CD4-positive, alpha-beta T cell treated with Interleukin-1 beta for 1 hour (primary cell): ENCODE measurements at places on chromosomes 7 and 10.

DNA sequence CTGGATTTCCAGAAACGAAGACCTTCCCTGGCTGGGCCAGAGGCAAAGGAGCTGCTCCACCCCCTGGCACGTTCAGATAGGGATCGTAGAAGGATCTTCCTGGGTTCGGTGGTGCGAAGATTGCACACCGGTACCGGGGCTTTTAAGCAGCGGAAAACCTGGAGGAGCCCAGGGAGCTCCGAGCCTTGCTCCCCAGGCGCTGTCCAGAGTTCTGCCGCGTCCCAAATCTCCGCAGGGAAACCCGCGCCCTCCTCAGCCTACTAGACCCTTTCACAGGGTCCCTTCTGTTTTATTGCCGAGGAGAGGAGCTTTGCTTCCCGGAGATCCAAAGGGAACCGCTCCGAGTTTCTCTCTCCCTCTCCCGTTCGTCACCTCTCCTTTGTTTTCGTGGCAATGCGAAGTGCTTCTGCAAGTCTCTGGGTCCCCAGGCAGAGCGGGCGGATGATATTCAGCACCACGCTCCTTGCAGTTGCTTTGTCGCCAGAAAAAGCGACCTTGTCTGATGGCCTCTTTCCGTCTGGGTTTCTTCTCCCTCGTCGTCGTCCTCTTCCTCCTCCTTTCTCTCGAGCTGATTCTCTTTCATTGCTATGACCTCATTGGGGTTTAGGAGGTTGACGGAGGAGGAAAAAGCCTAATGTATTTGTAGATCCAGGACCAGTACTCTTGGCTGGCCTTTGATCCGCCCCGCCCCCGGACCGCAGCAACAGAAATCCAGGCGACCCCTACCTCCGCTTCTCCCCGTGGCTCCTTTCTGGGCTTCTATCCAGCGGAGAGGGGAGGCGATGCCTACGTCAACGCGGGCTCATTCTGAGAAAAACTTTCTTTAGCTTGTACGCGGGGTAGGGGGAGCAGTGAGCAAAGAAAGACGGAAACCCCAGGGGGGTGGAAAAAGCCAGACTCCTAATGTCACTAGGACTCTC lies at the start of gene TMEM196:
Gene TMEM196, minus strand, starts transcription at position 777 of the 920 bp plus-strand sequence. CDS start 921 bp downstream, outside the sequence.
- DNase-seq = no peak

- DNase-seq = no peak
Observed at GRCh38 chr10:111440501-111440900, 363.7 kb downstream of the ADRA2A start.

DNA sequence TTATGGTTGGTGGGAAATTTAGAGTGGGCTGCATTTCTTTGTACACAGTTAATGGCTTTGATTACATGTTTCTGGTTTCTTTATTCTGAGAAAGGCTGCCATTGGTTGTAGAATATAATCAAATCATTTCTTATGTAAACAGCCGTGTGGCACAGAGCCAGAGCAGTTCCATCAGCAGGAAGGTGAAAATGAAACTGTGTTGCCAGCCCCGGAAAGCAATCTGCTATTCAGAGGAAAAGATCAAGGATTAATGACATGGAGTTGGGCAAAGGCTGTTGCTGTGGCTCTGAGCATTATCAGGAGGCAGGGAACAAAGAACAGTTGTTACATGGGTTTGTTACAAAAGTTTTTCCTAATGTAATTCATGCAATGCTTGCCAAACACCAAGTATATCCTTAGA lies 74.2 kb upstream of the ZNF716 start:
- DNase-seq = no peak

DNA sequence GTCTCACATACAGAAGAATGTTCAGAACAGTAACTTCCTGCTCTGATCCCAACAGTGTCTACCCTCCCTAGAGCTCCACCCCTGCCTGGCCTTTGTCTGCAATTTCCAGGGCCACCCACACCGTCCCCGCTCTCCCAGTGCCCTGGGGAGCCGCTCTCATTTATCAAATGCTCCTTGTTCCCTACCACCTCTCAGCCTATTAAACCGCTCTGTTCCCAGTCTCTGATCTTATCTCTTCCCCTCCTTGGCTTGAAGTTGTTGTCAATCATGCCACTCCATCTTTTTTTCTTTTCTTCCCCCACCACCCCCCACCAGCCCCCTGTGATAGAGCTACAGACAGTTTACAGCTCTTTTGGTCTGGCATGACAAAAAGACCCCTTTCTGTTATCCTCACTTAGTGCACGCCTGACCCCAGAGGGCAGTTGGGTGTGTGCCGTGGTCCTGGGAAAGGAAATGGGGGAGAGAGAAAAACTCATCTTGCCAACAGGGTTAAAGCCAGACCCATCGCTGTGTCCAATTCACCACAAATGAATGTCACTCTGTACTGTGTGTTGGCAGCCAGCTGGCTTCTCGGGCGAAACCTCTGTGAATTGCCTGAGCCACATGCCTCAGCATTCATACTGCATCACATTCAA lies 28.8 kb upstream of the HECTD2 start:
- DNase-seq = no peak

- no peak for DNase-seq
Observed at GRCh38 chr7:151383638-151384351, 26.0 kb downstream of the WDR86 start.

DNA sequence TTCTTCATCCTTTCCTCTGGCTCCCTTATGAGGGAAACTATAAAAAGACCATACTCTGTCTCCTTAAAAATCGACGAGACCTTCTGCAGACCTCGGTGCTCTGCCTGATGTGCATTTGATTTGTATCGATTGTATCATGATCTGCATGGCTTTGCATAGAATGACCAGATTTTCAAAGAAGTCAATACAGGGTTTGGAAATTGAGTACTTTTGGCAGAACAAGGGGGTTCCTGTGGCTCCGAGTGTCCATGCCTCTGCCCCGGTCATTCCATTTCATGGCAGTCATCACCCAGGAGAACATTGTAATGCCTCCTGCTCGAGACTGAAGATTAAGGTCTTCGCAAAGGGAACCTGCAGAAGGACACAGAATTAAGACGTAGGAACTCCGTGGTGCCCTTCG lies 685 bp downstream of the CASP2 start:
- DNase-seq = no peak

DNA sequence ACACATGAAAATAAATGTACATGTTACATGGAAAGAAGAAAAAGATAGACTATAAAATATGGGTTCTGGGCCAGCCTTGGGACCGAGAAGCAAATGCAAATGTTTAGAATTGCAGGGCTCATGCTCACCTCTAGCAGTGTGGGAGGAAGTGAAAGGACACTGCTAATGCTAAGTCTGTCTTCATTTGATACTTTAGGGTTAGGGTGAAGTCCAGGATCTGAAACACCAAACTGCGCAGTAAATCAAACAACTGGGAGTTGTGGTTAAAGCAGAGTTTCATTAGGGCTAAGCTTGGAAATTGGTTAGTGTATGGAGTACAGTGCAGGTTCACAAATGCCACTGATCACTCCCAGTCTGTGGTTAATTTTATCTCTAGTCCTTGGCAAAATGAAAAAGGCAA lies 73.2 kb upstream of the PDK4 start:
- no peak for DNase-seq

GRCh38 chr10:125094806-125095205 lies 65.6 kb downstream of the CTBP2 start:
- no peak for DNase-seq

GRCh38 chr10:48737886-48738285 lies 53.2 kb downstream of the WDFY4 start:
- no peak for DNase-seq

DNA sequence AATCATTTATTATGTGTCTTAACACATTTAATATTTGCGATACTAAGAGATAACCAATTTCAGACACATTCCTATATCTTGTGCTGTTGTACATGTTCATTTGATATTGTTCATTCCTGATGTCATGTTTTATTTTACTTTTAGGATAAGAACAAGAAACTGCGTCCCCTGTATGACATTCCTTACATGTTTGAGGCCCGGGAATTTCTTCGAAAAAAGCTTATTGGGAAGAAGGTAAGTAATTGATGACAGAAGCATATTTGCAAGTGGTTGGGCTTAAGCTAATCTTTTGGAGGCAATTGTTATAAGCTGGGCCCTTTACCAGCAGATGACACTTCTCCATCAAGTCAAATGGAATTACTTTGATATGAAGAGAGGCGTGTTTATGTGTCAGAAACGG lies 155.3 kb downstream of the SND1 start:
- DNase-seq = no peak

- DNase-seq = no peak
Observed at GRCh38 chr7:28835800-28836199, 122.3 kb downstream of the TRIL start.

GRCh38 chr7:42237811-42238541 lies 967 bp upstream of the GLI3 start:
- no peak for DNase-seq

DNA sequence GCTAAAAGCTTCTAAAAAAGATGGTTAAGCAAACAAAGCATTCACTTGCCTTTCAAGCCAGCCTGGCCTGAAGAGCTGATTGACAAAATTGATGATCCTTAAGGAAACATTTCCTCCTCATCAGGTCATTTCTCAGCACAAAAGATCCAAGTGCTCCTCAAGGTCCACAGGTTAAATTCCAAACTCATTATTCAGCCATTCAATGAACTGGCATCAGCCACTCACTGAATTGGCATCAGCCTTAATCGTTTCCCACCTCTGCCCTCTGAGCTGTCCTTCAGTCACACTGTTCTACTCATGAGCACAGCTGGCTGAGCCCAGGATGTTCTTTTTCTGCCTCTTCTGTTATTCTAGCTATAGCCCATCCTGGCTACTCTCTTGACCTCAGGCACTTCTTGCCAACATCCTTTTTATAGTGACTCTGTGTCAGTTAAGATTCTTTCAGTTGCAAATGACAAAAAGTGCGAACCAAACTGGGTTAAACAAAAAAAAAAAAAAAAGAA lies 147.5 kb downstream of the RAB11FIP2 start:
- DNase-seq = no peak

DNA sequence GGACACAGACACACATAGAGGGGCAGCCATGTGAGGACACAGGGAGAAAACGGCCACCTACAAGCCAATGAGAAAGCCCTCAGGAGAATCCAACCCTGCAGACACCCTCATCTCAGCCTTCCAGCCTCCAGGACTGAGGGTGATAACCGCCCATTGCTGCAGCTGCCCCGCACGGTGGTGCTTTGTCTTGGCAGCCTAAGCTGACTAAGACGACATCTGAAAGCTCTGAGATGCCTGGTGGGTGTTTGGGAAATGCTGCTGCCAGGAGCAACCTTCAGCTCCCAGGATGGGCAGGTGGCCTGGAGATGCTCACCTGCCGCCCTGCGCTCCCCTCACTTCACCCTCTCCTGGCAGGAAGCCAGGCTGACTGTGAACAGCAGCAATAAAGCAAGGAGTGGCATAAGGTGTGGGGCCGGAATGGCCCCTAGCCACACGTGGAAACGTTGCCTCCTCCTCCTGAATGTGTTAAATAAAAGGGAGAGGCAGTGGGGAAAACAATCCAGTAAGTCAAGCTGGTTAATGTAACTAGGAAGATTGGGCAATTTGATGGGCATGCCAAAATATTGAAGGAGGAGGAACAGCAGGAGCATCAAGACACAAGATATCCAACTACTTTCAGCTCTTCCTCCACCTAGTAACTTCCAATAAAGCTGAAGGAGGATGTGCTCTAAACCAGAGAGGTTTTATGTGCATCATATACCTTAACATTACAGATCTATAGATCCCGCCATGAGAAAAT lies 121.5 kb downstream of the TNS3 start:
- no peak for DNase-seq

DNA sequence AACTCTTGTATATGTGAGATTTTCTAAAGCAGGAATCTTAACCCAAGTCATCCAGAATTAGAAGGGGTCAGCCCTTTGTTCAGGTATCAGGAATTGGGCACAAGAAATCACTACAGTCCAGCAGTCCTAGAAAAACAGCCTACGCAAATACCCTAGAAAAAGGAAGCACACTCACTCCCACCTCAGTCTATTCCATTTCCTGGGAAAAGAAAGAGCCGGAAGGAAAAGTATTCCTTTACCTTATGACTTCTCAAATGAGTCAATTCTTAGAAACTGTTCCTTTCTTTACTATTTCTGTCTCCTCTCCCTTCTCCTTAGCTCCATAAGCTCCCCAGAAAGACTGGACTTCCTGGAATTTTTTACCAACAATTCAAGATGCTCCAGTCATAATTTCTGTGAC lies 62.7 kb downstream of the DNAJC12 start:
- DNase-seq = no peak

GRCh38 chr10:11697718-11698527 lies 44.3 kb upstream of the ECHDC3 start:
- no peak for DNase-seq

GRCh38 chr7:42236976-42237810 lies at the start of gene GLI3:
GLI3 (minus strand) TSS chr7:42237209; CDS start chr7:42223253, 13,956 bp downstream.
- no peak for DNase-seq

GRCh38 chr10:117860823-117861222 lies 185.9 kb downstream of the RAB11FIP2 start:
- no peak for DNase-seq

DNA sequence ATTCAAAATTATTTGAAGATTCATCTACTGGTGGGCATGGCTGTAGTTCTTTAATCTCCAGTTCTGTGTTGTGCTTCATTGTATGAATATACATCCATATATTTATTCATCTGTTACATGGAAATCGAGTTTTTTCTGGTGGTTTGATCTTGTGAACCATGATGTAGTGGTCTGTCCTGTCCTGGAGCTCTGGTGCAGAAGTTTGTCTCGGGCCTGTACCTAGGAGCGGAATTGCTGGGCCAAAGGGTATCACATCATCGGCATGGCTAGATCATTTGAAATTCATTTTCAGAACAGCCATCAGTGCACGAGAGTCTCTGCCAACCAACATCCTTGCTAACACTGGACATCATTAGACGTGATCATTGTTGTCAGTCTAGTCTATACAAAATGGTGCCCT lies 107.0 kb downstream of the ELFN1 start:
- DNase-seq = no peak

GRCh38 chr10:76115471-76116155 lies 684.2 kb downstream of the LRMDA start:
- DNase-seq = no peak

DNA sequence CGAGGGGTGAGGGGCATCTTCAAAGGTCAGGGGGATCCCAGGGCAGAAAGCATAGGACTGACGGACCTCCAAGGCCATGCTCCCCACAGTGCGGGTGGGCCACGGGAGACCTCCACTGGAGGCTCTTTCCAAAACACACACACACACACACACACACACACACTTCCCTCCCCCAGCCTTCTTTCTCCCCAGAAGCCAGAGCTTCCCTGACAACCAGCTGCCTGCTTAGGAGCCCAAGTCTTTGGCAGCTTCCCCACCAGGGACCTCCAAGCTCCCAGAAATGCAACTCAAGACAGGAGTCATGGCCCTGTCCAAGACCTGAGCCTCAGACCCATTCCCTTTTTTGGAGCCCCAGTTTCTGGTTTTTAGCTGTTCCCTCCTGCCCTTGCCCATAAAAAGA lies 710 bp upstream of the C10orf105 start:
- no peak for DNase-seq
